Subcutaneous adipose tissue (tissue), 4 donors: ENCODE measurements at places on chromosomes 16 and 17. TPM values are rescaled to one million over a fixed set of nuclear protein-coding genes. Genes with fewer than 3 reads are reported as not detected.

The HEATR9 gene
- not detected for total RNA-seq

The FBXW10 gene
- not detected for total RNA-seq

The PYCARD gene
- total RNA-seq = 27.1 TPM

The TCAP gene
- 0.66 TPM for total RNA-seq

The HASPIN gene
- 0.34 TPM for total RNA-seq
